ENCODE measurements at places on chromosomes 1 and 21.
A peak's percentile ranks its signal among the peaks of the same experiment; 100 is the strongest.

DNA sequence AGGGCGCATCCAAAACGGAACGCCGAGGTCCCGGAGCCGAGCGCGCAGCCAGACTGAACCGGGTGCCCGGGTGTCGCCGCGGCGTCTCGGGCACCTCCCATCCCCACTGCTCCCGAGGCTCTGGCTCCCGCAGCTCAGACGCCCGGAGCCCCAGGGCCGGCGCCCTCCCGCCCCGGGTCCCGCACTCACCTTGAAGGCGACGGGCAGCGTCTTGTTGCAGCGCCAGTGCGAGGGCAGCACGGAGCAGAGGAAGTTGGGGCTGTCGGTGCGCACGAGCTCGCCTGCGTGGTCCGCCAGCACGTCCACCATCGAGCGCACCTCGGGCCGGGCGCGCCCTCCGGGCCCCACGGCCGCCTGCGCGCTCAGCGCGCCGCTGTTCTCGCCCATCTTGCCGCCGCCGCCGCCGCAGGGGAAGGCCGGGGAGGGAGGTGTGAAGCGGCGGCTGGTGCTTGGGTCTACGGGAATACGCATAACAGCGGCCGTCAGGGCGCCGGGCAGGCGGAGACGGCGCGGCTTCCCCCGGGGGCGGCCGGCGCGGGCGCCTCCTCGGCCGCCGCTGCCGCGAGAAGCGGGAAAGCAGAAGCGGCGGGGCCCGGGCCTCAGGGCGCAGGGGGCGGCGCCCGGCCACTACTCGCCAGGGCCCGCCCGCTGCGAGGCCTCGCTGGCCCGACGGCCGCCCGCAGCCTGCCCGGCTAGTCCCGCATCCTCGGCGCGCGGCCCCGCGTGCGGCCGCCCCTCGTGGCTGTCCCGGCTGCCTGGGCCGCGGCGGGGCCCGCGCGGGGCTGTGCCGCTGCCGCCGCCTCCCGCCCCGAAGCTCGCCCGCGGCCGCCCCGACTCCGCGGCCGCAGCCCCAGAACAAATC is 447 bp downstream of the RUNX3 start:
- DNase-seq = no peak

- no peak for DNase-seq
These were observed 89.2 kb downstream of the BEND5 start for GRCh38 chr1:48687282-48688045.

DNA sequence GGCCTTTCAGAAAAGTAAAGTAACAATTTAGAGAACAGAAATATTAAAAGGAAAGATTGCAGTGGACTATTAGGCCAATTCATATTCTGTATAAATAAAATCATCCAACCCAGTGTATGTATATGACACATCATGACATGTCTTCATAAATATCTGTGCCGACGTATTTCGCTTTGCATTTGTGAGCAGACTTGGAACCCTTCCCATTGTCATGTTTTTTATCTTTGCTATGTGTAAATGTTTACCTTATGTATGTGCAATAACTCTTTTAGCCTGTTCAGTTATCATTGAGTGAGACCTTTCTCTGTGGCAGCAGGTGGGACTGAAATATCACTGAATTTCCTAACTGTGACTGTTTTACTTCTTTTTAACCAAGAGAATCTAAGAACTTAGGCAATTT is 58.0 kb upstream of the FAM3B start:
- no peak for DNase-seq

DNA sequence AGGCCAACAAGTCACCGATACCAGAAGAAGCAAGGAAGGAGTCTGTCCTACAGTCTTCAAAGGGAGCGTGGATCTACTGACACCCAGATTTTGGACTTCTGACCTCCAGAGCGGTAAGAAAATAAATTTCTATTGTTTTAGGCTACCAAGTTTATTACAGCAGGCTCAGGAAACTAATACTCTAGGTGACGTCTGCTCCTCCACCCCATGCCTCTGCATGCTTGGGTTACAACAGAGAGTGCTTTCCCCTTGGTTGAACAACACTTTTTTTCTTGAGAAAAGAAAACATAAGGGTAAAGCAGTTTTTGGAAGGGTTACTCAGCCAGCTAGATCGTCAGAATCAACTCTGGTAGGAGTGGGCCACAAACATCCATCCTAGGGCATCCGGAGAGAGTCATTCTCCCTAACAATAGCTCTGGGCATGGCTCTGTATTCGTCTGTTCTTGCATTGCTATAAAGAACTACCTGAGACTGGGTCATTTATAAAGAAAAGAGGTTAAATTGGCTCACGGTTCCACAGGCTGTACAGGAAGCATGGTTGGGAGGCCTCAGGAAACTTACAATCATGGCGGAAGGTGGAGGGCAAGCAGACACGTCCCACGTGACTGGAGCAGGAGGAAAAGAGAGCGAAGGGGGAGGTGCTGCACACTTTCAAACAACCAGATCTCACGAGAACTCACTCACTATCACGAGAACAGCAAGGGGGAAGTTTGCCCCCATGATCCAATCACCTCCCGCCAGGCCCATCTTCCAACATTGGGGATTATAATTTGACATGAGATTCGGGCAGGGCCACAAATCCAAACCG is 22.2 kb upstream of the DNAJC11 start:
- no peak for DNase-seq

DNA sequence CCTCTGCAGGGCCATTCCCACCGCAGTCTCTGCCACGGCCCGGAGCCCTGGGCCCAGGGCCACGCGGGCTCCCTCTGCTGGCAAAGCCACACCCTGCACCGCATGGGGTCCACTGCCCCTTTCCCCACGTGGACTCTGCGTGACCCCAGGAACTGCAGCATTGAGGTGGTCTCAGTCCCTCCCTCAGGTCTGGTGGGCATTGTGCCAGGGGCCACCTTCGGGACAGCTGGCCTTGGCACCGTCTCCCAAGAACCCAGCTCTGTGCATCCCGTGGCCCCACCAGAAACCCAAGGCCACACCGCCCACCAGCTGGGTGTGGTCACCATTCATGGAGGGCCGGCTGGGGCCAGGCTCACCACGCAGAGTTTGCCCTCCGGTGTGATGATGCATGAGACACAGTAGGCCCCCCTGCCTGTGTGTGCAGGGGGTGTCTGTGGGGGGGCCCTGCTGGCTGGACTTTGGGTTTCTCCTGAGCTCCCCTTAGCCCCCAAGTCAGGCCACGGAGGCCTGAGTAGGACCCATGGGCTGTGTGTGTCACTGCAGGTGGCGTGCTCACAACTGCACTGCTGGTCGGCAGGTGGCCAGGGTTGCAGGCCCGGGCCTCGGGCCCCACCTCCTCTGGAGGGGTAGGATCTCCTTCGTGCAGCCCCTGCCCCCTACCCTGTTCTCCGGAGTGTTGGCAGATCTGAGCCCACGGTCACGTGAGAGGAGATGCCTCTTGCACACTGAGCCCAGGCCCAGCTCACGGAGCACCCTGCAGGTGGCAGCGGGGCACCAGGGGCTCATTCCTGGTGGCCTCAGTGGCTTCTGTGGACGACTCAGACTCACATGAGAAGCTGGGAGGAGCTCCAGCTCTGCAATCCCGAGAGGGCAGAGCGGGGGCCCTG is 5.8 kb downstream of the VWA1 start:
- peak; percentile 32 for DNase-seq

DNA sequence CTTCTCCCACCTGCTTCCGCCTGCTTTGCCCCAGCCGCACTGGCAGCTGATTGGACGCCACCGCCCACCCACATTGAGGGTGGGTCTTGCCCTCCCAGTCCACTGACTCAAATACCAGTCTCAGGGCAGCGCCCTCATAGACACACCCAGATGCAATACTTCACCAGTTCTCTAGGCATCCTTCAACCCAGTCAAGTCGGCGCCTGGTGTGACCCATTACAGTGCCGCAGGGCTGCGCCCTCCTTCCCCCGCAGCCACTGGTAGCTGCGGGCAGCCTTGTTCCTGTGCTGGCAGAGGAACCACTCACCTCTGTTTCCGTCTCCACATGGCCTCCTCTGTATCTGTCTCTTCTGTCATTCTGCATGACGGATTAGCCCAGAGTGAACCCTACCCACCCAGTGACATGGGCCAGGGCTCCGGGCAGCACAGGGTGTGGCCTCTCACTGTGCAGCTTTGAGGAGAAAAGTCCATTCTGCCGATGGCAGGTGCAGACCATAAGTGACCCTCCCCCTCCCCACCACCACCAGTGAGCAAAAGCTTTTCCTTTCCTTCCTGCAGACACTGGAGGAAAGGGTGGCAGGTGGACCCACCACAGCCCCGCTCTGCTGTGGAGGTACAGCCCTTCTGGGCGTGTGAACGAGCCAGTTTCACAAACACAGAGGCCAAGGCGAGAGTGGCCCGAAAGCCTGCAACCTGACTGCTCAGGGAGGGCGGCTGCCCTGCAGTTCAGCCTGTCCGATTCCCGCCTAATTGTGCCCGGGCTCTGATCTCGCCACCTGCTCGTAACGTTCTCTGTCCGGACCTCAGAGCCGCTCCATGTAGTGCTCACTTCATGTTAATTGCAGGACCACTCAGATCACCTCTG is 57.1 kb downstream of the FAAP20 start:
- DNase-seq = no peak

GRCh38 chr1:10856176-10856683 is 59.8 kb upstream of the CASZ1 start:
- DNase-seq = no peak

DNA sequence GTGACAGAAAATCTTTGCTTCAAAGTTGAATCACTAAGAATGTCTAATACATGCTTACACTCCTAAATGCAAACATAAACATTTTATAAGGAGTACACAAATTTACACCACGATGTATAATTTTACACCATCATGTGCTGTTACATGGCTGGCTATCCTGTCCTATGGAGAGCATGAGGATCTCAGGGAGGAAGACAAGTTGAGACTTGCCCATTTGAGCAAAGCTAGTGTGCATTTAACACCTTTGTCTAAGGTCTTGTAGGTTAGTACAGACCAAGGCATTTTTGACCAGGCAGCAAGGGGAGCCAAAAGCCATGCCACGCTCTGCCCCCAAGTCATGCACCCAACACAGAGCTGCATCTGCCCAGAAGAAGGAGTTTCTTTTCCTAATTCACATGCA is 14.5 kb upstream of the COG2 start:
- no peak for DNase-seq

DNA sequence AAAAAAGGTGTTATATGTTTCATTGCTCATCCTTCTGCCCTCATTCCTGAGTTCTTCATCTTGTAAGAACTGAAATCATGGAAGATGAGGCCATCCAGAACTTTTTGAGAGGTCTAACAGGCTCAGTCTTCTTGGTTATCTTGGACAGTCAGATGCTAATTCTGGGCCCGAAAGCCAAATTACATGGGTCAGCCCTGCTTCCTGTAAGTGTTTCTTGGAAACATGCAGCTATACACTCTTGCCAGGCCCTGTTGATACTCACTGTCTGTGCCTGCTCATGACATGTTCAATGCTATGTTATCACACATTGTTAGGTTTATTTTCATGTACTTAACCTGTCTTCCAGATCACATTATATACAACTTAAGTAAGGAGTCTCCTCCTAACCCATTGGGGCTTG is 542.5 kb downstream of the NUF2 start:
- no peak for DNase-seq

DNA sequence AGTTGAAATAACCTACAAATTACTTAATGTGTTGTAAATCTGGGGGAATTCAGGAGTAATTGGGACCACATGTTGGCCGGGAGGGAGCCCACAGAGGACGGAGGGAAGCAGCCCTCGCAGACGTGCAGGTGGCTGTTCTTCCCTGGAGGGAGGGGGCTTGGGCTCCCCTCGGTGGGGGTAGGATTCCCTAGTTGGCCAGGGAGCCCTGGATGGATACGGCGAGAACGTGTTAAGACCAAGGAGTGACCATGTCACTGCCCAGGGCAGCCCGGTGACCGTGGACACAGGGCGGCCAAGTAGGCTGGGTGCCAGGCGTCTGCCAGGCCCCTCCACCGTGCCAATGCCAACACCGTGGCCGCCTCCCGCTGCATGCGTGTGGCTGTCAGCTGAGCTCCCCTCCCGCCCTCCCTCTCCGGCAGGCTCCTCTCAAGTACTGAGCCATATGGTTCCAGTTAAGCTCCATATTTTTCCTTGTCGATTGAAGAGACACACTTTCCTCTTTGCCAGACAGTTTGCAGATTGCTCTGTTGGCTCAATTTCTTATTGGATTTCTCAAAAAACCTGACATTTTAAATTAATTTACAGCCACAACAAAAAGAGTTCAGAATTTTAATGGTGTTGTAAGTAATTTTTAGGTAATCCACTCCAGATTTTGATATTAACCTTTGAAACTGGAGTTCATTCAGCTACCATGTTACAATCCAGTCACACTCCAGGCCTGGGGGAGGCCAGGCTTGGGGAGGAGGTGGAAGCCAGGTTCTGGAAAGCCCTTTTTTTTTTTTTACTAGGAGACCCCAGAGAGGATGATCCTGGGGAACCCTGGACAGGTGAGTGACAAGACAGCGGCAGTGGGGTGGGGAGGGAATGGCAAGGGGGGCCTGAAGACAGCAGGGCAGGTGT is 71.2 kb downstream of the CASZ1 start:
- no peak for DNase-seq

DNA sequence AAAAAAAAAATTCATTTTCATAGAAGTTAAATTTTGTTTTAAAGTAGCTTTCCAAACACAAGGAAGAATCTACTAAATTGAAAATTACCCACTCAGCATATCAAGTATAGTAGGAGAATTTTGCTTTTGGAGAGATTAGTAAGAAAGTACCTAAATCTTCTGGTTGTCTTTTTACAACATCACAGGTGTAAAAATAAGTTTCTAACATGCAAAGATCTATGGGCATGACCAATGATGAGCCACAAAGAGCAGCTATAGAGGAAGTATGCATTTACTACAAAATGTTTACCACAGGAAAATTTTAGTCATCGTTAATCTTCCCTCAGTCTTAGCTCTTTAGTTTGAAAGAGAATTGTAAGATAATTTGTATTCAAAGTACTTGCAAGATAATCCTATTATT is 28.1 kb downstream of the ANGPTL3 start:
- no peak for DNase-seq

GRCh38 chr1:213744780-213745179 is 243.0 kb upstream of the PROX1 start:
- DNase-seq = no peak

DNA sequence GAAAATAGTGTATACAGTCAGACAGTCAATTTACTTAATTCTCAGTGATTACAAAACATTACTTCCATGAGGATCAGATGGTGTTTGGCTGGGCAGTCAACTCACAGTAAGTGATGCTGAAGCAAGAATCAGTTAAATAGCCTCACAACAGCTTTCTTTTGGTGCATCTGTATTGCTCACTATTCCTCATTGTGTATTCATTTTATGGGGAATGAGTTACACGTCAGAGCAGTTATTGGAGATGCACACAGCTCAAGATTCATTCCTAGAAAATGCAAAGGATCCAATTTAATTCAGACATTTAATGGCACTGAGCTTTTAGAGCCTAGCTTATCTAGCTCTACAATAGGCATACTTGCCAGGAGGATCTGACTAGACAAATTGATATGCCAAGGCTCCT is 150.6 kb downstream of the HS2ST1 start:
- no peak for DNase-seq

GRCh38 chr1:231203259-231204057 is 37.6 kb upstream of the GNPAT start:
- DNase-seq = no peak

GRCh38 chr1:204988196-204988595 is 54.8 kb upstream of the CNTN2 start:
- DNase-seq = no peak
